Spinal cord (tissue), 10 donors: ENCODE measurements at places on chromosomes 2 and 18. TPM values are rescaled to one million over a fixed set of nuclear protein-coding genes. Genes with fewer than 3 reads are reported as not detected.

The PARD3B gene
- 13.6 TPM for polyA plus RNA-seq

The CASP10 gene
- 4.8 TPM for polyA plus RNA-seq

The MATN3 gene
- polyA plus RNA-seq, result 4.6 TPM

The FNDC4 gene
- polyA plus RNA-seq, result 134 TPM

The EPHA4 gene
- polyA plus RNA-seq, result 58.1 TPM

The FBXO48 gene
- polyA plus RNA-seq, result 2.3 TPM

The CYP27A1 gene
- 10.3 TPM for polyA plus RNA-seq

The SCG2 gene
- 176 TPM for polyA plus RNA-seq

The CRYBA2 gene
- 0.76 TPM for polyA plus RNA-seq

The SPHKAP gene
- 11.4 TPM for polyA plus RNA-seq

The GKN2 gene
- polyA plus RNA-seq, result not detected

The OR6B2 gene
- not detected for polyA plus RNA-seq
